ENCODE measurements at places on chromosomes 6 and 20.

- no peaks in the 10 kb centered on the region for H3K27me3 ChIP-seq
- H3K36me3 ChIP-seq: no peaks in the 10 kb centered on the region
- no peak for DNase-seq
- H3K4me1 ChIP-seq: no peaks in the 10 kb centered on the region
Observed at GRCh38 chr6:167252271-167252670, 38.8 kb upstream of the UNC93A start.

GRCh38 chr20:63224412-63225081 is 8.6 kb upstream of the YTHDF1 start:
- DNase-seq: no peak
- no peaks in the 10 kb centered on the region for H3K4me1 ChIP-seq
- no peak overlapping the region for H3K4me3 ChIP-seq
- no peak overlapping the region for H3K27ac ChIP-seq
- H3K27me3 ChIP-seq: peaks cover 14% of the 10 kb centered on the region

- no peak overlapping the region for H3K4me3 ChIP-seq
- DNase-seq: no peak
- no peaks in the 10 kb centered on the region for H3K36me3 ChIP-seq
Observed at GRCh38 chr20:57478176-57478575, 46.8 kb downstream of the CTCFL start.

- H3K27ac ChIP-seq: no peak overlapping the region
- H3K36me3 ChIP-seq: no peaks in the 10 kb centered on the region
- H3K4me3 ChIP-seq: no peak overlapping the region
- DNase-seq: no peak
Observed at GRCh38 chr6:156474507-156475120, 302.6 kb upstream of the ARID1B start.

GRCh38 chr6:56914798-56915658 is 39.9 kb upstream of the BEND6 start:
- H3K4me3 ChIP-seq: no peak overlapping the region
- no peak for DNase-seq
- no peaks in the 10 kb centered on the region for H3K36me3 ChIP-seq
- no peak overlapping the region for H3K27ac ChIP-seq
- no peaks in the 10 kb centered on the region for H3K27me3 ChIP-seq

- H3K4me3 ChIP-seq: no peak overlapping the region
- DNase-seq: no peak
- no peak overlapping the region for H3K27ac ChIP-seq
- no peaks in the 10 kb centered on the region for H3K27me3 ChIP-seq
- H3K36me3 ChIP-seq: no peaks in the 10 kb centered on the region
Observed at GRCh38 chr6:168219804-168220203, 99.8 kb downstream of the DACT2 start.

GRCh38 chr6:30985490-30985889 is 2.0 kb downstream of the MUC21 start:
- no peak overlapping the region for H3K4me3 ChIP-seq
- no peak overlapping the region for H3K27ac ChIP-seq
- H3K27me3 ChIP-seq: no peaks in the 10 kb centered on the region
- H3K36me3 ChIP-seq: no peaks in the 10 kb centered on the region

GRCh38 chr6:140879946-140880345 is 1252.8 kb upstream of the GJE1 start:
- no peaks in the 10 kb centered on the region for H3K4me1 ChIP-seq
- H3K36me3 ChIP-seq: no peaks in the 10 kb centered on the region
- H3K4me3 ChIP-seq: no peak overlapping the region
- no peak overlapping the region for H3K27ac ChIP-seq

DNA sequence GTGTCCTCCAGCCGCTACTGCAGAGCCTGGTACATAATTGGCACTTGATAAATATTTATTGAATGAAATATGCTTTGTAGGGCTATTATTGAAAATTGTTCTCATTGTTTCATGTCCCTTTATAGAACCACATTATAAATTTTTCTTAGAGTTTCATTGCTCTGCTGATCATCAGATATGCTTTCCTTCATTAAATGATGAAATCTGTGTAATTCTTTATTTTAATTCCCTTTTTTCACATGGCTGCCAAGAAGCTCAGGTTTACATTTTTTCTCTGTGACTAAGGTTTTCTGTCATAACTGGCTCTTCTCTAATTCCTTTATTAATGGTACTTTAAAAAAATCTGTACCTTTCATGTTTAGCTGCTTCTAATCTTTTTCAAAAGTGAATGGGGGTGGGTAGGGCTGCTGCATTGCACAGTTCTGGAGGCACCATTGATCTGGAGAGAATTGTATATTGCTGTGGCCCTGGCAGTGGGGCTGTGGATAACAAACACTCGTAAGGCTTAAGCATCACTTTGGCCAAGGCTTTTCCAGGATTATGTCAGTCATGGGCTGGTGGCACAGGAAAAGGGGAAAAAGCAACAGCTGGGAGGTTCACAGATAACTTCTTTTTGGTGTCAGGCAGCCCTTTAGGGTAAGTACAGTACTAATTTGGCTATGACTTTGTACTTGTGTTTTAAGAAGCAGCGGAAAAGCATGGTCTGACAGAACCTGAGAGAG is 43.8 kb downstream of the ARFGEF2 start:
- H3K27me3 ChIP-seq: no peaks in the 10 kb centered on the region
- peaks cover 24% of the 10 kb centered on the region for H3K36me3 ChIP-seq
- no peak overlapping the region for H3K4me3 ChIP-seq
- no peak overlapping the region for H3K27ac ChIP-seq

DNA sequence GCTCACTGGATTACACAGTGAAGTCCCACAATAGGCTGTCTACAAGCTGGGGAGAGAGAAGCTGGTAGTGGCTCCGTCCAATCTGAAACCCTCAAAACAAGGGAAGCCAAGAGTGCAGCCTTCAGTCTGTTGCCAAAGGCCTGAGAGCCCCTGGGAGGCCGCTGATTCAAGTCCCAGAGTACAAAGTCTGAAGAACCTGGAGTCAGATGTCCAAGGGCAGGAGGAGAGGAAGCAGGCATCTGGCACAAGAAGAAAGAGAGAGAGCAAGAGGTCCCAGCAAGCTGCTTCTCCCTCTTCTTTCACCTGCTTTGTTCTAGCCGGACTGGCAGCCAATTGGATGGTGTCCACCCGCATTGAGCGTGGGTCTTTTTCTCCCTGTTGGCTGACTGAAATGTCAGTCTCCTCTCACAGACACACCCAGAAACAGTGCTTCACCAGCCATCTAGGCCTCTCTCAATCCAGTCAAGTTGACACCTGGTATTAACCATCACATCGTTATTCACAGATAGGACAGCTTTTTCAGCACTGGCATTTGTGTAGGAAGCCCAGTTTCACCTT is 51.2 kb downstream of the CRYBG1 start:
- DNase-seq: no peak
- H3K4me1 ChIP-seq: peaks cover 43% of the 10 kb centered on the region
- no peaks in the 10 kb centered on the region for H3K27me3 ChIP-seq
- H3K36me3 ChIP-seq: no peaks in the 10 kb centered on the region

GRCh38 chr6:138988469-138988834 is 399 bp upstream of the REPS1 start:
- H3K36me3 ChIP-seq: no peaks in the 10 kb centered on the region
- H3K4me3 ChIP-seq: peak overlapping the region; percentile 72
- peaks cover 13% of the 10 kb centered on the region for H3K4me1 ChIP-seq
- H3K27me3 ChIP-seq: no peaks in the 10 kb centered on the region
- no peak for DNase-seq

DNA sequence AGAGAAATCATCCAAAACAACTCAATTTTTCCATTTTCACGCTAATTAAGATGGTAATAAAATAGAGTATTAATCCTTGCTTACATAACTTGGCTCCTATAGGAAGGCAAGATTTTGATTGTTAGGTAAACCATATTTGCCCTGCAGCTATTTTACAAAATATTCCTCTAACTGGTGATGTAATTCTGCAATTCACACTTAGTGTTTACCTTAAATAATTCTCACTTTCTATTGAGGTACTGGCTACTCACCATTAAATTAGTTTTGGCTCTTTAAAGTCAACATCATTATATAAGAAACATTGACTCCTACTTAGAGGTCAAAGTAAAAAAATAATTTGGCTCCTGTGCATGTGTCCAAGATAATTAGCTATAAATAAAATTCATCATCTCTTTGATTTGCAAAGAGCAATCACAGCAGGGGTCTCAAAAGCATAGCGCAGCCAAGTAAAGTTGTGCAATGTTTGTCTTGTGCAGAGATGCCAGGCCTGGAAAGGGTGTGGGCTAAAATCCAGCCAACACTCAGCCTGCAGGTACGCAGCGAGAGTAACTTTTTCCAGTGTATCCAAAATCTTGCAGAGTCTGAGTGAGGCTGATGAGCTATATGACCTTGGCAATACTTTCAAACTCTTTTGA is 501.2 kb downstream of the MMUT start:
- no peaks in the 10 kb centered on the region for H3K27me3 ChIP-seq
- peaks cover 22% of the 10 kb centered on the region for H3K4me1 ChIP-seq
- H3K27ac ChIP-seq: no peak overlapping the region
- H3K36me3 ChIP-seq: no peaks in the 10 kb centered on the region

DNA sequence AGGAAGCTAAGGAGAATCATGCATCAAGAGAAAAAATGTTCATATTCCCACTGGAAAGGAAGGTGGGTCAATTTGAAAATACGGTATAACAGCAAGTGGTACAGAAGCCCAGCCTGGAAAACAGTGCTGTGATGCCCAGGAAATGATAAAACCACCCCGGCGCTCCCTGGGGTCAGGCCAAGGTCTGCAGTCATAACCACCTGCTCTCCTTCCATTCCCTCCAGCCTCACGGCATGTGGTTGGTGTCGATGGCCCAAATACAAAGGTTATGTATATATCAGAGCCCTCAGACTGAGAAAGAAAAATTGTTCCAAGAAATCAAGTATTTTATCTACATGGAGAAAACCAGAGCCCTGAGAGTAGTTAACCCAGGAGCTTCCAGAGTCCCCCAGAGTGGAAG is 208.1 kb upstream of the CDYL start:
- no peak overlapping the region for H3K27ac ChIP-seq
- H3K4me1 ChIP-seq: no peaks in the 10 kb centered on the region
- H3K4me3 ChIP-seq: no peak overlapping the region
